Activated CD4-positive, alpha-beta T cell treated with anti-CD3 and anti-CD28 coated beads, Interleukin-2, amount 10 ng/mL, durations not matched to agents 7 days and 5 days (primary cell): ENCODE measurements at places on chromosomes 6 and 20. TPM values are rescaled to one million over a fixed set of nuclear protein-coding genes. Genes with fewer than 3 reads are reported as not detected.

FBXL4 gene
- total RNA-seq = 12.6 TPM

HINT3 gene
- total RNA-seq = 8.3 TPM

RAB44 gene
- total RNA-seq = 0.15 TPM

CALHM5 gene
- not detected for total RNA-seq

ADGB gene
- not detected for total RNA-seq

DNA sequence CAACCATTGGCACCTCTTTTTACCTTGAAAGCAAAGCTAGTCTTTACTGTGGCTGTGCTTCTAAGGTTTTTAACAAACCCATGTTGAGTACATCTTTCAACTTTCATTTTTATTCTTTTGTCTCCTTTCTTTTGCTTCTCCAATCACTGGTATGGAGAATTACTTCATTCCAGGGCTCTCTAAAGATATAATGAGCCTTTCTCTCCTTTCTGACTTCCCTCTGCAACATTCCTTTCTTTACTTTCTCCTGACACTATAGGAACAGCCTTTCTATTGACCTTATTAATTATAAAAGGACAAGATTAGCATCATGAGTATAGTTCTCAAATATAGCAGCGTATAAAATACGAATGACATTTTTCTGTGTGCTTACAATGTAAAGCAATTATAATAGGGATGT, 23.1 kb upstream of the KIAA0408 start:
- H3K27ac ChIP-seq = no peak overlapping the region
- H3K36me3 ChIP-seq = peaks cover 37% of the 10 kb centered on the region
- no peak for DNase-seq
- no peak overlapping the region for H3K4me3 ChIP-seq

GRCh38 chr20:3652676-3653596, 10.3 kb downstream of the GFRA4 start:
- peaks cover 5% of the 10 kb centered on the region for H3K27me3 ChIP-seq
- DNase-seq = no peak
- H3K36me3 ChIP-seq = no peaks in the 10 kb centered on the region

GRCh38 chr6:26006086-26006939, 43.7 kb downstream of the TRIM38 start:
- no peak overlapping the region for H3K27ac ChIP-seq
- no peaks in the 10 kb centered on the region for H3K36me3 ChIP-seq
- DNase-seq = no peak
- no peaks in the 10 kb centered on the region for H3K27me3 ChIP-seq
- H3K4me1 ChIP-seq = peaks cover 12% of the 10 kb centered on the region
- no peak overlapping the region for H3K4me3 ChIP-seq

GRCh38 chr6:155472886-155473285, 17.2 kb upstream of the NOX3 start:
- no peaks in the 10 kb centered on the region for H3K4me1 ChIP-seq
- H3K36me3 ChIP-seq = no peaks in the 10 kb centered on the region
- no peak overlapping the region for H3K27ac ChIP-seq
- H3K4me3 ChIP-seq = no peak overlapping the region
- DNase-seq = no peak
- no peaks in the 10 kb centered on the region for H3K27me3 ChIP-seq

DNA sequence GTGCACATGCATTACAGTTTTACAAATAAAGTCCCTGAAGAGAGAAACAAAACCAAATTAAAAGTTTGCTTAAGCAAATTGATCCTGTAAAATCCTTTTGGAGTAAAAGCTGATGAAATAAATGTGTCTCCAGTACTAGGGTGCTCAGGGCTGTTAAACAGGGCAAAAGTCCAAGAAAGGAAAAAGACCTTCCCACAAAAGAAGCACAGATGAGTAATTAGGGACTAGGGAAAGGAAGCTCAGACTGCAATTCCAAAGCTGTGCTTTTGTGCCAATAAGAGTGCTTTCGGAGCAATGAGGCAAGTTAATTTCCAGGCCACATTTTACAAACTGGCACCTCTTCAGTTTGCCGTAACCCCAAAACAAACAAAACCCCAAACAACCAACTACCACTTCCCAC, 10.4 kb upstream of the RNF182 start:
- H3K27me3 ChIP-seq = peaks cover 43% of the 10 kb centered on the region
- no peak overlapping the region for H3K4me3 ChIP-seq
- no peak for DNase-seq
- H3K36me3 ChIP-seq = no peaks in the 10 kb centered on the region
- H3K27ac ChIP-seq = no peak overlapping the region

DNA sequence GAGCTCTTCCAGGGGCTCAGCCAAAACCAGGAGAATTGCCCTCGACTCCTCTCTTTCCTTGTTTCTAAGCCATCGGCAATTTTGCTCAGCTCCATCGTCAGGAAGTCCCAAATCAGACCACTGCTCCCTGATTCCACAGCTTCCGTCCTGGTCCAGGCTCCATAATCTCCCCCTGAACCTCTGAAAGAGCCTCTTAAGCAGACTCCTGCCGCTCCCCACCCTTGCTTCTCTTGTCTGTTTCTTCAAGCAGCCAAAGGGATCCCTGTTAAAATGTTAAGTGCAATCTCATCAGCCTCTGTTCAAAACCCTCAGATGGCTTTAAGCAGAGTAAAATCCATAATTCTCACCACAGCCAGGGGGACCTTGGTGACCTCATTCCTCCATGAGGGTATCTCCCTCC, 244.7 kb upstream of the SPTLC3 start:
- no peaks in the 10 kb centered on the region for H3K4me1 ChIP-seq
- no peaks in the 10 kb centered on the region for H3K27me3 ChIP-seq
- H3K4me3 ChIP-seq = no peak overlapping the region
- H3K27ac ChIP-seq = no peak overlapping the region
- no peaks in the 10 kb centered on the region for H3K36me3 ChIP-seq
- no peak for DNase-seq
